ENCODE measurements at places on chromosomes 2 and 18.

DNA sequence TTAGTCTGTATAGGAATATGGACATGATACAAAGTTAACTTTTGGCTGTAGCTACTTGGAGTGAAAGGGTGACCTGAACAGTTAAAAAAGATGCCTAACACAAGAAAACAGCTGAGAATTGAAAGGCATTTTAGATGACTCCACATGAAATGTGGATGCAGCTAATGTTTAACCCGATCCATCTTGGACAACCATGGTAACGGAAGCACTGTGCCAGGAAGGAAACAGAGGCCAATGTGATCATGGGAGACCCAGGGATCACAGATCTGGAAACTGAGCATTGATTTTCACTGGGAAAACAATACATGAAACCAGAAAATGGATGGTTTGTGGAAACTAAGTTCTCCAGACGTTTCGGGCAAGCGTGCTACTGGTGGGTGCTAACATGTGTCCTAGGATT, 669.1 kb downstream of the GALR1 start:
- DNase-seq: no peak

GRCh38 chr2:165450156-165450555, 19.3 kb upstream of the CSRNP3 start:
- no peak for DNase-seq

DNA sequence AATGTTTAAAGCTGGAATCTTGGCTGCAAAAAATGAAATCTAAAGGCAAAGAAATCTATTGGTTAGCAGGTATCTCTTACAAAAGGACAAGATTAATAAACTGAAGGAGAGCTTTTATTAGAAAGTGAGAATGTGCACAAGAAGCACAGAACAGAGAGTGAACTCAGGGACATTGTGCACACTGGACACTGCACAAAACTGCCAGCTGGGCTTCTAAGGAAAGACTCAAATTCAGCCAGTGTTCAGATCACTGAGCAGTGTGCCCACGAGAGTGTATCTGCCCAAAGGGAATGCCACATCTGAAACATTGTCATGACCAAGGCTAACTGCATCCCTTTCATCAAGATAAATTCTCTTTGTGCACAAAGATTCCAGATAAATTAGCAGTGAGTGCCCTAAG, 129.7 kb upstream of the KCNH7 start:
- DNase-seq: no peak

DNA sequence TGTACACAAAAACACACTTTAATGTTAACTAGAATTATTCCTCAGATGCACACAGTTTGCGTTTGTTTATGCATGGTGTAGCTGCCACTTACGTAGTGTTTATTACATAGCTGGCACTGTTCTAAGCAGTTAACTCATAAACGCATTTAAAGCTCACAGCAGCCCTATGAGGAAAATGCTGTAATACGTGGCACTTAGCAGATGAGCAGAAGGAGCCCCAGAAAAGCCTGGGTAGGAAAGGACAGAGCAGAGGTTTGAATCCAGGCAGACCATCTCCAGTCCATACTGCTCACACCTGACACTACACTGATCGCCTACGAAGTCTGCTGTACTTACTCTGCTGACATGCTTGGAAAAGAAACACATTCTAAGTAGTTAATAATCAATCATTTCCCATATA, 66.6 kb downstream of the BCL2 start:
- no peak for DNase-seq

DNA sequence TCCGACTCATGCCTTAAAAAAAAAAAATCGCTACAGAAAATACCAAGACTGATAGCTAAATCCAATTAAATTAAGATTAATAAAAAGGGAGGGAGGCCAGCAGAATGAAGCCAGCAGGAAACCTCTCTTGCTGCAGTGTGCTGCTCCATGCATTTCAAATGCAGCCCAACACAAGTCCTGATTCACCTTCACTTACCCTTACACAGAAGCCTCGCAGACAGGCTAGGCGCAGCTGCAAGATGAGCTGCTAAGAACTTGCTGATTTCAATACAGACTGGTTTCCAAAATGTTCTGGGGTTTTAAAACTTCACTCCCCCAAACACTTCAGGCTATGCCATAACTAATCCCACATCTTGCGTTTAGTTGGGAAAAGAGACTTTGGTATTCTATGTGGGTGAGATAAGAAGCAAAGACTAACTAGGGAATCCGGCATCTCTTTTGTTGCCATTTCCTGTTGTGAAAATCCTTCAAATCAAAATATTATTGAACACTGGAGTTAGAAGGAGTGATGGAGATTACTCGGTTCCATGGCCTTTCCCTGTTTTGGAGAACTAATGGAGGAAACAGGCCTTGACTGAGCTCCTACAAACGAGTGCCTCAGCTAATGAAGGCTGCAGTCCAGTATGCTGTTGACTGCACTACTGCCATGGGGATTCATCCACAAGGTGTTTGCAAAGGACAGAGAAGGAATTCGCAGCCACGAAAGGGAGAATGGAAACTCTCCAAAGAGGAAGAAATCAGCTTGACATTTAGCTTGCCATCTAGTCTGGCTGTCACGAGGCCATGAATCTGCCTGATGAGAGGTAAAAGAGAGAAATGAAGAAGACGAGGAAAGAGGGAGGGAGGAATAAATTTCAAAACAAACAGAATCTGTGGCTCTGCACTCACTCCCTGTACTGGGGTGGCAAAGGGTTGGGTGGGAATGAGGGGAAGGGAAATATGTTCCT, 67.3 kb downstream of the CLHC1 start:
- DNase-seq: no peak

DNA sequence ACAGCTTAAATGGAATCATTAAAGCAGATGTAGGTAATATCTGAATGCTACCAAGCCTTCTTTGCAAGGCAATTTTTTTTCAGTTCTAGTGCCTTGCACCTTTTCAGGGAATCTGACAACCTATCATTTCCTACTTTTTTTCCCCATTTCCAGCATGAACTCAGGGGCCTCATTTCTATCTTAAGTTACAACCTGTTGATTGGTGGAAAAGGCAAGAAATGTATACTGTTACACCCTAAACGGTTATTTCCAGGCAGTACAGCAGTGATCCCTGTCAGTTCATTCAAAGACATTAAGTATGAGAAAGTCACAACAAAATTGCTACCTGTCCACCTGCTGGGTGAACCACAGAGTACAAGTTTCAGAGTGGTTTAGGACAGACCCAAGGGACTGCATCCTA, 171.2 kb upstream of the PIK3C3 start:
- no peak for DNase-seq

Data from stimulated activated CD4-positive, alpha-beta T cell treated with anti-CD3 and anti-CD28 coated beads, TNF-alpha, amount 100 ng/mL, for 4 hours (primary cell).